ENCODE measurements at places on chromosomes 7 and 10.

- no peak for DNase-seq
These were observed 1225.5 kb upstream of the CELF2 start for GRCh38 chr10:9792181-9792580.

GRCh38 chr7:37663693-37664092 lies 19.9 kb upstream of the GPR141 start:
- no peak for DNase-seq

GRCh38 chr7:106125417-106125816 lies 13.3 kb upstream of the SYPL1 start:
- DNase-seq = no peak

DNA sequence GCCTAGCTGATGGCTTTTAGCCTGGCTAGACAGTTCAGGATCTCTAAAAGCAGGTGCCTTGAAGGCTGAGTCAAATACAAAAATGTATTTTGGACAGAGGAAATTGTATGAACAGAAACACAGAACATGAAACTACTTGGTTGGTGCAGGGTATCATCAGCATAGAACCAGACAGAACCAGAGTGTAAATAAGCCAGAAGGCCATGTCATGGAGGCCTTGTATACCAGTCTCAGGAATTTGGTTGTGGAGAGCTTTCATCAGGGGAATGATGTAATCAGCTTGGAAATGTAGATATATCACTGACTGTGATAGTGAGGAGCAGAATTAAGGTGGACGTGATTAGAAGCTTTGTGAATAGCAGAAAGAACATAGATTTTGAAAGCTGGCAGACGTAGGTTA lies 82.9 kb downstream of the CFTR start:
- DNase-seq = no peak

DNA sequence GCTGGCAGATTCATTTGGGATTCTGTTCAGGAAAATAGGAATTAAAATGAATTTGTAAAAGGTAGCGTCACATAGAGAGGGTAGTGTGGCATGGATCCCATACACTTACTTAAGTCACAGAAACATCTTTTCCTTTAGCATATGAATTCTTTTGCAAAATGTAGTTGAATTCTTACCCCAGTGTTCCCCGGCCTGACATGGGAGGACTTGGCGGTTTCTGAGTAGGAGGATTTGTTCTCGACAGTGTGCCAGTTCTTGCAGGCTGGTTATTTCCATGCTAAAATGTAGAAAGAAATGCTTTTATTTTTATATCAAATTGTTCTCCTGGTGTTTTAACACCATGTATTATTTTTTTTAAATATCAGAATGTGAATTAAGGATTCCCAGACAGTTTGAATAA lies 72.6 kb downstream of the PDSS1 start:
- DNase-seq = no peak

GRCh38 chr7:71518880-71519279 lies 386.9 kb downstream of the GALNT17 start:
- DNase-seq = no peak

- DNase-seq = no peak
These were observed 85.8 kb downstream of the NRP1 start for GRCh38 chr10:33248638-33249037.

GRCh38 chr10:59633063-59633462 lies 76.6 kb downstream of the SLC16A9 start:
- no peak for DNase-seq

DNA sequence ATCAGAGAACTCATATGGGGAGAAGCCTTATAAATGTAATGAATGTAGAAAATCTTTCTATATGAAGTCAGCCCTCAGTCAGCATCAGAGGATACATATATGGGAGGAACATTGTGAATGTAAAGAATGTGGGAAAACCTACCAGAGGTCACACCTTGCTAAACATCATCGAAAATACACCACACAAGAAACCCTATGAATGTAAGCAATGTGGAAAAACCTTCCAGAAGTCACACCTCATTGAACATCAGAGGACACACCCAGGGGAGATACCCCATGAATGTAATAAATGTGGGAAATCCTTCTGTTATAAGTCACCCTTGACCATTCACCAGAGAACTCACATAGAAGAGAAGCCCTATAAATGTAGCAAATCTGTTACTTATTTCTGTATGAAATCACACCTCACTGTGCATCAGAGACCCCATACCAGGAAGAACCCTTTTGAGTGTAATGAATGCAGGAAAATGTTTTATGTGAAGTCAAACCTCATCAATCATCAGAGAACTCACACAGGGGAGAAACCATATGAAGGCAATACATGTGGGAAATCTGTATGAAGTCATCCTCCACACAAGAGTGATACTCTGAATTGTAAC lies 30.8 kb downstream of the ZNF12 start:
- DNase-seq = no peak

DNA sequence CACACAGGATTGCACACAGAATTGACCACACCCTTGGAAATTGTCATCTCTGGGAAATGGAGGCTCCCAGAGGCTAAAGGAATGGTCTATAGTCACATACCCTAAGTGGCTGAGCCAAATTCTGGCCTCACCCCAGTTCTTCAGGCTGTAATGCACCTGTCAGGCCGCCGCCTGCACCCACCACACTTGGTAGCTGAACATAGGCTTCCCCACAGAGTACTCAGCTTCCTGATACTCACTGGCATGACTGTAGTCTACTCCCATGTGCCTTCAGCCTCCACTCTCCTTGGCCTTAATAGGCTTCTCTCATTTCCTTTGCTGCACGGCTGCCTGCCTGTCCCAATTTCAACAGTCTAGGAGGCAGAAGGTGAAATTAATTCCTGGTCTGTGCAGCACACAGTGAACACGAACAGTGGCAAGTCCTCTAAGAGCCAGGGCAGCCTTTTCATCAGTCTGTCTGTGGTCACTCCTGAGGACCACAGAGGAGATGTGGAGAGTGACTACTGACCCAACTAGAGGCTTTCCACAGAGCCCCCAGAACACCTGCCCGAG lies 42.5 kb downstream of the NUDCD3 start:
- no peak for DNase-seq

DNA sequence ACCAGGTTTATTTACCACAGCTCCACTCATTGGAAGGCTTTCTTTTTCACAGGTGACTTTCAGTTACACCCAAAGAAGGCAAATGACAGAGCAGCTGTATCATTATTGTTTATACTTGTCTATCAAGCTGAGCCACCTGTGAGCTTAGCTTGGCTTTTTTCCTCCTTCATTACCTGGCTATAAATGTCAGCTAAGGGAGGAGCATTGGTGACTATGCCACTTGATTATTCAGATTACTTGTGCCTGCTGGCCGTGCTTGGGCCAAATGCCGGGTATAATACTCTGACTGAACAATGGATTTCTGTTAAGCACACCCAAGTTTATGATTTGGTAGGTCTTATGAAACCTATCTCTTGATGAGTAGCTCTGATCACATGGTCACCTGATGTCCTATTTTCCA lies 9.9 kb upstream of the GNAT3 start:
- no peak for DNase-seq

DNA sequence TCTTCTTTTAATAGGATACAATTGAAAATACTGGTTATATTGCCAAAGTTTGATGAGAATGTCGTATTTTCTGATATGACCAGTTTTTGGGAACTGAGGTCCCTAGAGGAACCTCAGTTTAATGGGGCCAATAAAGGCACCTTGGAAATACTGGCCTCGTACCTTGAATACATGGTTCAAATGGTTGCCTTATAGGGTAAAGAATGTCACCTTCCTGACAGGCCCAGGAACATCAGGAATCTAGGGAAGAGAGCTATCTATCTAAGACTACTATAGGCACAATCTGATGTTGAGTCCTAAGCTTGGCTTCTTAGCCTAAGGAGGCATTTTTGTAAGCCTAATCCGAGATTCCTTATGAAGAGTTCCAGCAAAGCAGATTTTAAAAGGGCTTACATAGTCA lies 9.3 kb downstream of the SHTN1 start:
- no peak for DNase-seq

DNA sequence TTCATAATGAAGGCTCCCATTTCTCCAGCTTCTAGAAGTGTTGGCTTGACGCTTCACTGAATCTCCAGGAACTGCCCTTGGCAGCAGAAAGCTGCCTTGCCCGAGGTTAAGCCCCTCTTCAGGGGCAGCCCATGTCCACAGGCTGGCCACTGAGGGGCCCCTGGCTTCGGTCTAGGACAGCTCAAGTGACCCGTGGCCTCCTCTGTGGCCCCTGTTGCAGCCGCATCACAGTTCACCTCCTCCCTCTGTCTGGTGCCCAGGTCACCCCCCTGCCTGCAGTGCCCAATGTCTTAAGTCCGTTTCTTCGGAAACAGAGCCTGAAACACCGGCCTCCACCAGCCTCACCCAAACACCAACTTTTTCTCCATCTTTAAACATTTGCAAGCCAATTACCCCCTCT lies 279.2 kb upstream of the MKI67 start:
- DNase-seq = no peak

- DNase-seq = peak; percentile 24
These were observed 5.3 kb upstream of the TMEM139 start for GRCh38 chr7:143279186-143280098.

- DNase-seq = no peak
These were observed 5.0 kb upstream of the WBP1L start for GRCh38 chr10:102738692-102739121.

GRCh38 chr7:76020031-76020714 lies 25.8 kb upstream of the TMEM120A start:
- peak; percentile 57 for DNase-seq

DNA sequence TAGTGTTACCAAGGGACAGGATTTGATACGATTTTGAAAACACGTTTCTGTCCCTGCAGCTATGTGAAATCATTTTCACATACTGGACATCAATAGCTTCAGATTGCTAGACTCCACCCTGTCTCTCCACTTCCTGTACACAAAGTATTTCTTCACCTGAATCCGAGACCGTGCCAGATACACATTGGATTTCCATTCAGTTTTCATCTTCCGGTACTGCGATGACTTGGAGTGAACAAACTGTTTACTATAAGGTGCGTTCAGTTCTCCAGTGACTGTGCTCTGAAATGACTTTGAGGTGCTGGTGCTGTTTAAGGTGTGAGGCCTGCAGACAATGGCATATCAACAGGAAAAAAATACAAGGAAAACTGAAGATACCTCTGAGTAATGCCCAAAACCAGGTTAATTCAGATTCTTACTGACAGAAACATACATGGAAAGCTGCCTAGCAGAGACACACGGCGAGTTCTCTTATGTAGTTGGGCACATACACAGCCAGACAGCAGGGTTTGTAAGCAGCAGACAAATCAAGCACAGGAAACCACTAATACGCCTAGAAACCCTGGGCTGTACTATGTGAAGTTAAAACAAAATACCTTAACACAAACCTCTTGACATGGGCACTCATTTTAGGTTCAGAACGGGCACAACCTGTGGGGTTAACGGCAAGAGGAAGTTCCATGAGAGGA lies 119.2 kb downstream of the GALNT11 start:
- no peak for DNase-seq

- DNase-seq = no peak
These were observed 52.8 kb downstream of the ASB13 start for GRCh38 chr10:5613481-5614154.

DNA sequence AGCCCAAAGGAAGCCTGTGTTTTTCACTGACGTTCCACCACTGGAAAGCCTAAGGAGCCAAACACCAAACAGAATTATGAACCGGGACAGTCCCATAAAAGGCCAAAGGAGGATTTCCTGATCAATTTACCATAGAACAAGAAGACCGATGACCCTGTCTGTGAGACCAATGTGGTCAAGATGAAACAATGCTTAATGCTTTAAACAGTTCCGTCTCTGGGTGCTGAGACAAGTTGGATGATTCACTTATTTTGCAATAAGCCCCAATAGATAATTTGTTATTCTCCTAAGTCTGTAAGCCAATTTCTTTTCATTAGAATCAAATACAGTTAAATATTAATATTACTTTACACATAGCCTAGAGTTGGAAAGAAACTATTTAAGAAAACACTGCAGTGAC lies 134.9 kb downstream of the MICU1 start:
- DNase-seq = no peak

DNA sequence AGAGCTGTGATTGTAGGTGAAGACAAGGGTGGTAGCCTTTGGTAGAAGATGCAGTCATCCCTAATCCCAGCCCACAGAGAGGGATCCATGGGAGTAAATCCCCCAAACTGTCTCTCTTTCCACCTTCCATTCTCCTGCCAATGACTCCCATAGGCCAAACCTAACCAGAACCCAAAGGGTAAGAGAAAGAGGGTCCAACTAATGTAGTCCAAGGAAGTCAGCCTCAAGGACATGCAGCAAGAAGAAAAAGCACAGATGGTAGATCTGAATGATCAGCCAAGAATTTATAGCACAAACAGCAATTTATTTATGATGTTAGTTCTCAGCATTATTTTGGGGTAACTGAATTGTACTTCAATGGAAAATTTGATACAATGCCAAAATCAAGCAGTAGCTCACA lies 87.7 kb downstream of the ST8SIA6 start:
- no peak for DNase-seq

- DNase-seq = no peak
These were observed 13.9 kb downstream of the PIP4K2A start for GRCh38 chr10:22700489-22700888.

- no peak for DNase-seq
These were observed 100.2 kb downstream of the ATXN7L1 start for GRCh38 chr7:105776068-105776790.

DNA sequence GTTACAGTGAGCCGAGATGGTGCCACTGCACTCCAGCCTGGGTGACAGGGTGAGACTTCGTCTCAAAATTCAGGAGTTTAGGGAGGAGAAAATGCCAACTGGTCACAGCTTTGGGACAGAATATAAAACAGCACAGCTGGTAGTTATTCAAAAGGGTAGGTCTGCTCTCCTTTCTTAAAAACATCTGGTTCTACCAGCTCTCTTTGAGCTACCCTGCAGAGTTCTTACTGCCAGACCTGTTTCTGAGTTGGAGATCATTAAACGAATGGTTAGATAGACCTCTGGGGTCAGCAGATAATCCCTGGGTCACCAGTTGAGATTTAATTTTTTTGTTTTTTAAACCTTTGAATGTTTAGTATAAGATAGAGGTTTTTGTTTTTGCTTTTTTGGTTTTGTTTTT lies 52.6 kb downstream of the MCU start:
- DNase-seq = no peak

DNA sequence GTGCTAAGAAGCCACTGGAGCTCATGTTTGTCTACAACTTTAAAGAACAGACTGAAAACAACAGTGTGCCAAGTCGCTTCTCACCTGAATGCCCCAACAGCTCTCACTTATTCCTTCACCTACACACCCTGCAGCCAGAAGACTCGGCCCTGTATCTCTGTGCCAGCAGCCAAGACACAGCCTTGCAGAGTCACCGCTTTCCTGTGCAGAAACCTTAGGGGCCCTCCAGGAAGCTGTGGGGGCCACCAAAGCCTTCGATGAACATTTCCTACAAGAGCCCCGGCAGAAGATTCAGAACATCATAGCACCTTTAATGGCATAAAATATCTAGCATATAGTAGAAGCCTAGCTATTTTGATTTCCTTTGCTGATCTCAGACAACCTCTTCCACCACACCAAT lies 88.0 kb upstream of the PRSS58 start:
- no peak for DNase-seq

- DNase-seq = no peak
These were observed 53.6 kb downstream of the INSIG1 start for GRCh38 chr7:155351120-155351870.

DNA sequence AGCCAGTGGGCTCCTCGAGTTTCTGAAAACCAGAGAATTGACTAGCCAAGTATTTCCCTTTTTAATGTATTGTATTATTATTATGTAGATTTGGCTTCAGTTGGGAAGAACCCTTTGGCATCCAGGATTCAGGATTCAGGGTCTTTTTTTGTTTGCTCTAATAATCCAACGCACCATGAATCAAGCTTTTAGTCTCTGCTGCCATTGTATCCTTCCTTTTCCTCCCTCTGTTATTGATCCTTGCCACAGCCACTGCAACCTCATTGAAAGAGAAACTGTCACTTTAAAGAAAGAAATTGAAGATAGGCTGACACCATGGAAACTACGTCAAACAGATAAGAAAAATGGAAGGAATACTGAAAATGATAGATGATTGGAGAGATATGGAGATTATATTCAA lies 150.0 kb downstream of the CHRM2 start:
- no peak for DNase-seq

Measured in CD4-positive, alpha-beta T cell treated with Interleukin-15 for 1 hour (primary cell).